Right kidney (tissue), 9 donors: ENCODE measurements at places on chromosomes 1 and 21.

DNA sequence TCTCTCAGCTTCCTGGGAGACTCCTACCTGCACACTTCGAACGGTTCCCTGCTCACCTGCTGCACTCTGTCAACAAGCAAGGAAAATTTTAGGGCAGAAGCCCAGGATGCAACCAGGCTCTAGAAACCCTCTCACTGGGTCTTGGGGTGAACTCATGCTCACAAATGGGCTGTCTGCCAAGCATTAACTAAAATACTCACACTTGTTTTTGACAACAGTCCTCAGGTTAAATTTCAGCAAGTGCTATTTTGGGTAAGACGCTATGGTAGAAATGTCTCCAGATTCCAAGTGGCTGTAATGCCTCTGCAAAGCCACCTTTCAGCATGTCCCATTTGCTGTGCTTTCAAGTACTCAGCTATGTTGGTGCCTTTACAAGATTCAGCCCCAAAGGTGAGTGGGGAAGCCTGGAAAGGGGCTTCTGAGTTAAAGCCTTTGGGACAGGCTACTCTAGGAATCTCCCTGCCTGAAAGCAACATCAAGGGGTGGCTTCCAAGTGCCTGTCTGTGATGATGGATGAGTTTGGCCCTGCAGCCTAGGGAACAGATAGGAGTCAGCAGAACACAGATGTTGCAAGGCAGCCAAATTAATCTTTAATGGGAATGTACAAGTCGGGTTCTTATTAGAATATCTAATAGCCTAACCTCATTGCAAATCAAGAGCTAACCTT, 211.9 kb upstream of the SPAG17 start:
- no peak for DNase-seq

- DNase-seq: no peak
Observed at GRCh38 chr1:67648582-67649326, 36.2 kb upstream of the GADD45A start.

- no peak for DNase-seq
Observed at GRCh38 chr21:29166853-29167252, 36.4 kb downstream of the MAP3K7CL start.

- DNase-seq: peak; percentile 15
Observed at GRCh38 chr1:61238359-61238665, 156.0 kb downstream of the NFIA start.
